GF-D8 (cell line): ENCODE measurements at places on chromosomes 2 and 18.

DNA sequence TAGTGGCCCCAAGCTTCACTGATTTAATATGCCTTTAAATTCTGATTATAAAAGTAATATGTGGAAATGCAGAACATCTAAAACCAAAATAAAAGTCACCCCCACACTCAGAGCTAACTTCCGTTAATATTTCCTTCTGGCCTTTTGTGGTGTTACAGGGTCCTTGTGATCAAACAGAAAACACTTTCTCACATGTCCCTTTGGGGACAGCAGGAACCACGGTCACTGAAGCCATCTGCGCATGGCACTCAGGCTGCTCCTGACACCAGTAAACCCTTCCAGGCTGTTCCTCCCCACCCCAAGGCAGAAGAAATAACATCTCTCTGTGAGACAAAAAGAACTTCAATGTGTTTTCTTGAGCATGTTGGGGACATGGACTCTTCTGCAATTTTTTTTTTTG, 25.1 kb upstream of the GPR17 start:
- no peak for DNase-seq

DNA sequence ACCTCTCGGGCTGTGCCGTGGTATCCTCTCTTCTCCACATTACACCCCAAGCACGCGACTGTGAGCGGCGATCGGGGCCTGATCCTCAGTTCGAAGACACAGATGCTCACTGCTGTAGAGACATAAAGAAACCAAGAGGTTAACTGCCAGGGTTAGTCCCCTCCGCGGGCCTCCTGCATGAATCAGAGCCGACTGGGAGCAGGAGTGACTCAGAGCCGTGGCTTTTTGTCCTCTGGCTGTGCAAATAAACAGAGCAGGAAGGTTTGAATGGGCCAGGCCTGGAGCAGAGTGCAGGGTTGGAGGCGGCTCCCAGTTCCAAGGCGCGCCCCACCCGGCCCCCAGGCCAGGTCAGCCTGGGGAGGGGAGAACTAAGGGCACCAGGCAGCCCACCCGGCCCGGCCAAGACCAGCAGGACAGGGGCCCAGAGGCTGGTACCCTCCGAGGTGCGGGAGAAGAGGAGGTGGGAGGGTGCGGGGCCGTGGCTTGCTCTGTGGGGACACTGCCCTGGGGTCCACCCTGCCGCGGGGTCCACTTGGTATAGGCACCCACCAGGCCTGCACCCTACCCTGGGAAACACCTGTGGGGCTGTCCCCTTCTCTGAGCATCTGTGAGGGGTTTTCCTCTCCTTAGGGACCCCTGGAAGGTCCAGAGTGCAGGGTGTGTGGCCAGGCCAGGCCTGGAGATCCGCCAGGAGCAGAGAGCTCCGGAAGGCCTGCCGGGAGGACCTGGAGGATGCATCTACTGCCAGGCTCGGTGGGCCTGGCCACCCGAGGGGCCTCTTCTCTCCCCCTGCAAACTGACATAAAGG, 16.5 kb downstream of the TWIST2 start:
- no peak for DNase-seq

GRCh38 chr2:168179592-168179991, 67.8 kb downstream of the STK39 start:
- no peak for DNase-seq

GRCh38 chr2:224975761-224976160, 66.5 kb downstream of the DOCK10 start:
- DNase-seq, result no peak

GRCh38 chr18:75023473-75023872, 185.5 kb downstream of the PTGR3 start:
- no peak for DNase-seq

DNA sequence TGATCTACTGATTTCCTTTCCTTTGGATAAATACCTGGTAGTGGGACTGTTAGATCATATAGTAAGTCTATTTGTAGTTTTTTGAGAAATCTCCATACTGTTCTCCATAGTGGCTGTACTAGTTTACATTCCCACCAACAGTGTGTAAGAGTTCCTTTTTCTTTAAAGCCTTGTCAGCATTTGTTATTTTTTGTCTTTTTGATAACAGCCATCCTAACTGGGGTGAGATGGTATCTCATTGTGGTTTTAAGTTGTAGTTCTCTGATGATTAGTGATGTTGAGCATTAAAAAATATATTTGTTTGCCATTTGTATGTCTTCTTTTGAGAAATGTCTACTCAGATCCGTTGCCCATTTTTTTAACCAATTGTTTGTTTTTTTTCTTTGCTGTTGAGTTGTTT, 33.9 kb upstream of the EPG5 start:
- DNase-seq, result no peak

GRCh38 chr2:171547720-171548119, 25.4 kb downstream of the CYBRD1 start:
- no peak for DNase-seq

- peak; percentile 1 for DNase-seq
Measured at GRCh38 chr2:20525041-20526035, 78.5 kb downstream of the RHOB start.

DNA sequence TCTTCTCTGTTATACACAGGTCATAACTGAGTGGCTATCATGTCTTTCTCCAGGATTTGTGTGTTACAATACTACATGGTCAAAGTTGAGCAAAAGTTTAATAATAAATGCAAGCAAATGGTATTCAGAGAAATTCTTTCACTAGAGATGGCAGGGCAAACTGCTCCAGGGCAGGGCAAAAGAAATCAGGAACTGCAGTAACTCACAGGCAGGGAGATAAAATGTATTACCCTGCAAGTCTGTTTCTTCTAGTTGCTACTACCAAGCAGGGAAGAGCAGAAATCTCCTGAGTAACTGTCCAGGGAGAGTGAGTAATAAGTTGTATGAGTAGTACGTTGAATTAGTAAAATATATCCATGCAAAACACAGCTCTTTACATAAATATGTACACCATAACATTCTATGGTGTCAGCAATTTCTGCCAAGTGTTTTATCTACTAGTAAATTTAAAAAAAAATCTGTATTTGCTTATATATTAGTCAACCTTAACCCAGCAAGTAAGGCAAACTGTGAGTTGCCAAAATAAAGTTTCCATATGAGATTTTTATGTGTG, 404.1 kb downstream of the ZEB2 start:
- DNase-seq, result no peak

- no peak for DNase-seq
Measured at GRCh38 chr18:79405019-79405780, 9.5 kb downstream of the NFATC1 start.

- no peak for DNase-seq
Measured at GRCh38 chr2:237221443-237221842, 135.8 kb downstream of the COPS8 start.

DNA sequence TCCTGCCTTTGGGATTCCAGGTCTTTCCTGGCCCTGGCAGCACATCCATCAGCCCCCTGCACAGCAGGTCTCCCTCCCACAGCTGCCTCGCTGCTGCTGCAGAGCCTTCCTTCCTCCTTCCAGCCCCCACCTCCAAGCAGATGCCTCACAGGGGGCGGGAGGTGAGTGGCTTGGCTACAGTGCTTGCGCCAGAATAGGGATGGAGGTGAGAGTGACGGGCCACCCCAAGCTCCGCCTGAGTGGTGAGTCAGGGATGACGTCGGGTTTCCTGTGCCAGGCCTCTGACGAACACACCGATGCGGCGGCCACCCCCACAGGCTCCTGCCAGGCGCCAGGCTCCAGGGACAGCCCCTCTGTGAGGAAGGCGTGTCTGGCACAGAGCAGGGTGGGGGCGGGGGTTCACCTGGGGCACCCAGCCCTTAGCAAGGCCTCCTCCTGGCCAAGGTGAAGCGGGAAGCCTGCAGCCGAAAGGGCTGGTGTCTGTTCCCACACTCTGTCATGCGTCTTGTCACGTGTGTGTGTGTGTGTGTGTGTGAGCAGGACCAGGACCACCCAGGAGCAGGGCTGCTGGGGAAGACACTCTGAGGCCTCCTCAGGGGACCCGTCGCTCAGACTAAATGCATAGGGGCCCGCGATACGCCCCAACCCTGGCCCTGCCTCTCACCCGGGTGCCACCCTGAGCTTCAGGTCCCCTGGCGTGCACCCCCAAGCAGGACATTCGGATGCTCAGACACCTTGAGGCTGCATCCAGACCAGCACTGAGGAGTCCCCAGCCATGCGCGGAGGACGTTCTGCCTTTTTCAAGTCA, 3.4 kb upstream of the DUSP2 start:
- DNase-seq, result peak; percentile 48

DNA sequence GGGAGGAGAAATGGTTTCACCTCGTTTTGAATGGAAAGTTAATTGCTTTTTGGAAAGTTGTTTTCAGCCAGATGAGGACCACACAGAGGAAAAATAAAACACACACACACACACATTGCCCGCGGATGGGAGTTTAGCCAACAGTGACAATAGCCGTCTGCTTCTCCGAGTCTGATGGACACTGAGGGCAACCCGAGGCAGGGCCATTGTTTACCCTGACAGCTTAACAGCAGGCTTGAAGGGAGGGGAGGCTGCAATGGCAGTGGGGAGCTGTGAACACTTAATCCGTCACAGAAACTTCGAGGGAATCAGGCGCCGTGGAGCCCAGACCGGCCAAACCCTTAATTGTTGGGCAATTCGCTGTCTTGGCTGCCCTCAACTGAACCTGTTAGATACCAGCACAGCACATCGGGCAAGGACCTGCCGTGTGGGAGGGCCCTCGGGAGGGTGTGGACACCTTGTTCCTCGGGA, 145.9 kb downstream of the ACKR3 start:
- DNase-seq, result no peak

- no peak for DNase-seq
Measured at GRCh38 chr2:113219889-113220641, 46.3 kb downstream of the PSD4 start.

DNA sequence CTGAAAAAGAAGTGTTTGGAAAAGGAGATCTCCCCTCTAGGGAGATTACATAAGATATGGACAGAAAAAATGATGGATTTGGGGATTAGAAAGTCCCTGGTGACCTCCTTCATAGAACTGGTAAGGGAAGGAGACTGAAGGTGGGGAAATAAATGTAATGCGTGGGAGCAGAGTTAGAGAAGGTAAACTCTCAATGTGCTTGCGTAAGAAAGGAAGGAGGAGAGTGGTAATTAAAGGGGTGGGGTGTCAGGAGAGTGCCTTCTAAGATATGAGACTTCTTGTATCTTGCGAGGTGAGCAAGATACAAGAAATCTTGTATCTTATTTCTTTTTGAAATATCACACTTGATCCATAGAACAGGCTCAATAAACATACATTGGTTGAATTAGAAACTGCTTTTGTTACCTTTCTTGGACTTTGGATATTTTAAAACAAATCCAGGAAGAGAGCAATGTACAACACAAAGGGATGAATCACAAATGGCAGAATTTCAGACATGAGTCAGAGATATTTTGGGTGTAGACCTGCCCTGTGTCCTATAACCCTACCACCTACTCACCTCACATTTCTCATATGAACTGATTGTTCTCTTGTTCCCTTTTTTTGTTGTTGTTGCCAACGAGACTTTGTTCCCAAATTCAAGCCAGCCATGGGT, 342.4 kb downstream of the INSIG2 start:
- no peak for DNase-seq

DNA sequence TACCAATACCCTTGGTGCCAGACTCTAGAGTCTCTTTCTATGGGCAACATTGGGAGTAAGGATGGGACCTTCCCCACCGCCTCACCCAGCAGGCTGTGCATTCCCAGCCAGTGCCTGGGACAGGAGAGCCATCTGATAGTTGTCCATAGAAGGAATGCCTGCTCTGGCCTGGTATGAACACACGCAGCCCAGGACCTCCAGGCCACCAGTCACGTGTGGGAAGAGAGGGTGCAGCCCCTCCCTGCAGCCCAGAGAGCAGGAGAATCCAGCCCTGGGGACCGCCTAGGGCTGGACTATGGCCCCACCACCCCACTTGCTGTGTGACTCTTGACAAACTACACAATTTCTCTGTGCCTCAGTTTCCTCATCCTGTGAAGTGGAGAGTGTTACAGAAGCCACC, 52.5 kb upstream of the ID2 start:
- no peak for DNase-seq

DNA sequence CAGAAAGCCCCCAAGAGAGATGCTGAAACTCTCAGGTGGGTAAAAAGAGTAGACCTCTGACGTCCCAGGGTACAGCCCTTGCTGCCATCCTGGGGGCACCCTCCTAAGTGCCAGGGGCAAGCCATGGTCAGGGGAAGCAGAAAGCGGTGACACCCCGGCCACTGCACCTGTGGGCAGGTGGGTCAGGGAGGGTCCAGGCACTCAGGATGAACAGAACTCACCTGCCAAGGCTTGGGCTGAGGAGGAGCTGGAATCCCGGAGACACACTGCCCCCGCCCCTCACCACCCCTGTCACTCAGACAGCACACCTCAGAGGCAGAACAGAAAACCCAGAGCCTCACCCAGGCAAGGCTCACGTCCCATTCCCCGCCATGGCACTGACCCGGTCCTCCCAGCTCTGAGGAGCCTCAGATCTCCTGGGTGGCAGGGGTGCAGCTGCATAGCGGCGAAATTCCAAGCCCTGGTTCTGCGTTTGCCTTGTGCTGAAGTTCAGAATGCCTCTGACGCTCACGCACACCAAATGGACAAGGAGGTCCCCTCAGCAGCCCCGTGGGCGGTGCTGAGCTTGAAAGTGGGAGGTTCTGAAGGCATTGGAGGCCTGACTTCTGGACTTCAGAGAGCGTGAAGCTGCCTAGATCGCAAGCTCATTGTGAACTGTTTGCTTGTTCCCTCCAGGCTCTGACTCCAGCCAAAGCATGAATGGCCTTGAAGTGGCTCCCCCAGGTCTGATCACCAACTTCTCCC, 4.3 kb downstream of the GPR17 start:
- no peak for DNase-seq

DNA sequence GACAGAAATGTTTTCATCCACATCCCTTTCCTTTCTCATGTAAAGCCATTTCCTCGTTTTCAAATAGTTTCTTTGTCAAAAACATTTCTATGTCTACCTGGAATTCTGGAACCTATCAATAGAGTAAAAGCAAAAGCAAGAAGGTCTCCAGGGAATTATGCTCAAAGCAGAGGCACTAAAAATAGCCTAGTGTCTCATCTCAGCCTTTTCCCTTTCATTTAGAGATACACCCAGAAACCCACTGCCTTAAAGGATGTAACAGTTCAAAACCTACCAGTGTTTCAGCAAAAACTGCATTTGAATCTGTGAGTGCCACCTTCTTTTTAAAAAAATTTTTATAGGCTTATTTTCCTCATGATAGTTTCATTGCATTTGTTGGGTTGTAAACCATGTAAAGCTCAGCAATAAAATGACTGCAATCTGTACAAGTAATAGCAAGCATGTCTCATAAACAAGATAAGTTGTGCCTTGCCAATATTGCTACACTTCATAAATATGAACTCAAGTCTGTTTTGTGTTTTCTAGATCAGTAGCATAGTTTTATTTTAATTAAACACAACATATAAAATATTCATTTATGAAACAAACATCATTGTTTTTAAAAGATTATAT, 927.3 kb upstream of the ACVR2A start:
- DNase-seq, result no peak

DNA sequence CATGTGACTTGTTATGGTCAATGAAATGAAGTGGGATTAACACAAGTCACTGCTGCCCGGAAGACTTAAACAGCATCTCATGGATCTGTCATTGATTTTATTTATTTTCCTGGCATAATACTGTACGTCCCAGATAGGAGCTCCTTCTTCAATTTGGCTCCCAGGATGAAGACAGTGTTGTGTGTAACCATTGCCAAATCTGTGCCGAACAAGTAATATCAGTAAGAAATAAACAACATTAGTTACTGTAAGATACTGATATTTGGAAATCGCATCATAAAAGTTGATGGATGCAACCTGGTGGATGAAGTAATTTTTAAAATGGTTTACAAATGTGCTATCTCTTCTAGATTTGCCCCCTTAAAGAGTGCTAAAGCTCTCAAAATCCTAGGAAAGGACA, 419.0 kb upstream of the MMADHC start:
- no peak for DNase-seq
